ENCODE measurements at places on chromosomes 5 and 9.

DNA sequence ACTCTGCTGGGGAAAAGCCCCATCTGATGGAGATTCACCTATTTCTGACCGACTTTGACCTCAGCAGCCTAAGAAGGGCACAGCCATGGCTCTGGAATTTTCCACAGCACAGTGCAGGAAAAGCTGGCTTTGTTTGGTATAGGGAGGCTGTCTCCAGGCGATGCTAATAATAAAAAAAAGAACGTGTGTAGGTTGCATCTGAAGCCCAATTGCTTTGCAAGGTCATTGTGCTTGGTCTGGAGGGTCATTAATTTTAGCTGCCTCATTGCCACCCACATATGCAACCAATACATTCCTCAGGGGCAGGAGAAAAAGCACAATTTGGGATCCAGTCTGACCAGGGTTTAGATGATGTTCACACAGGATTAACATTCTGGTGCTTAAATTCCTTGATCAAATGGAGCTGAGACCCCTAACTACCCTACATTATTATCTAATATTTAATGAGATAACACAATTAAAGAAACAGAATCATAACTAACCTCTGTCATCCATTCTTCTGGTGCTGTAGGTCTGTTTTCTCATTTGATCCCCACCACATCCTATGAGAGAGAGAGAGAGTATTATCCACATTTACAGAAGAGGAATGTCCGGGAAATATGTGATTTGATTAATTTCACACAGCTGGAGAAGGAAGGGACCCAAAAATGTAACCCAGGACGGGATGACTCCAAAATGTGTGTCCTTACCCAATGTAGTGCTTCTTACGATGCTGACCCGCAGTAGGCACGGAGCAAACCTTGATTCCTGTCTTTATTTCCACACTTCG lies 175.9 kb downstream of the RFK start:
- no peak for DNase-seq

DNA sequence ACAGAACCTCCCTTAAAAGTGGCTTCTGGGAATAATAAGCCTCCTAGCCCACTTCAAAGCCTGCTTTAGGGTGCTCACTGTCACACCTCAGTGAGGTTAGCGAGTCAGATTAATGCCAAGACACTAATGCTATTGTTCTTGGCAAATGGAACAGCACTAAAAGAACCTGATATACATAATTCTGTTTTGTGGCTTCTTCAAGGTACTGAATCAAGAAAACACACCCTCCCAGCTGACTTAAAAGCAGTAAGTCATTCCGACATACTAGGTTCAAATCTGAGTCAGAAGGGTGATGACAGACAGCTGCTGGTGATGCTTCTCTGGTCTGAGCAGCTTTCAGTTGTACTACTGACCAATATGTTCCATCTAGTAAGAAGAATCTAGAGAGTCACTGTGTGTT lies 121.6 kb downstream of the OXCT1 start:
- DNase-seq, result peak; percentile 28

GRCh38 chr9:77019926-77020412 lies 514 bp downstream of the FOXB2 start:
- DNase-seq, result no peak

DNA sequence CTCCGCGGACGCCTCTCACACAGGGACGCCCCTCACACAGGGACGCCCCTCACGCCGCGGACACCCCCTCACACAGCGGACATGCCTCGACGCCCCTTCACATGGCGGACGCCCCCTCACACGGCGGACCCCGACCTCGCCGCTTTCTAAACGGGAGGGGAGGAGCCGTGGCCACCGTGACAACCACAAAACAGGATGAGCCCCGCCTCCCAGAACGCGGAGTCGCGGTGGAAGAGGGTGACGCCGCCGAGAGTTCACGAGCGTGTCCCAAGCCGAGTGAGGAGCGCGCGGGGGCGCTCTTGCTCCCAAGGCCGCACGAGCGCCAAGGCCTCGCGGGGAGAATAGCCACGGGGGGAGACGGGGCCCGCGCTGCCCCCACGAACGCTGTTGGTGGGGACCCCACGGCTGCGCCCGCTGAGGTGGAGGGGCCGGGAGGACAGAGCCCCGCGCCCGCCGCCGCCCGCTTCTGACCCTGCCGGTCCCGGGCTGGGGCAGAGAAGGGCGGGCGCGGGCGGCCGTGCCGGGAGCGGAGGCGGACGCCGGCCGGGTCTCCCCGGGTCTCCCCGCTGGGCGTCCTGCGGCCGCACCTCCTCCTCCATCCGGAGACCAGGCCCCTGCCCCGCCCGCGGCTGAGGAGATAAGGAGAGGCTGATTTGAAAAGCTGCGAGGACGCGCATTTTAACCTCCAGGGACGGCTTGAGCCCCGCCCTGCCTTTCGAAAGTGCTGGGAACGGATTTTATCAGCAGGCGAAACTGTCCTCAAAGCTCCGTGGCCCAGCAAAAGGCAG lies 3.9 kb upstream of the NKD2 start:
- DNase-seq, result no peak

- DNase-seq, result no peak
Observed at GRCh38 chr9:3824581-3824980, 298.8 kb upstream of the RFX3 start.

DNA sequence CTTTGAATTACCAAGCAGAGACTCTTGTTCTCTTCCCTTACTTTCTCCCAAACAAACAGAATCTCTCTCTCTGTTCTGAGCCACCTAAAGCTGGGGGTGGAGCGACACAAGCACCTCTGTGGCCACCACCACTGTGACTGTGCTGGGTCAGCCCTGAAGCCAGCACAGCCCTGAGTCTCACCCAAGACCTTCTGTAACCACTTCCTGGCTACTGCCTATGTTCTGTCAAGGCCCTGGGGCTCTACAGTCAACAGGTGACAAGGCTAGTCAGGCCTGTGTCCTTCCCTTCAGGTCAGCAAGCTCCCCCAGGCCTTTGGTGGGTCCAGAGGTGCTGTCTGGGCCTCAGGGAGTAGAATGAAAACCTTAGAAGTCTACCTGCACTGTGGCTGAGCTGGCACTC lies 26.1 kb upstream of the SLC28A3 start:
- no peak for DNase-seq

- no peak for DNase-seq
Observed at GRCh38 chr5:126921241-126922091, 108.9 kb downstream of the MARCHF3 start.

GRCh38 chr5:82894716-82895115 lies 182.5 kb downstream of the TMEM167A start:
- DNase-seq, result no peak

GRCh38 chr5:79845448-79846197 lies 145.4 kb downstream of the MTX3 start:
- no peak for DNase-seq

GRCh38 chr5:150658699-150659265 lies 2.3 kb upstream of the MYOZ3 start:
- no peak for DNase-seq

GRCh38 chr9:78620764-78621163 lies 323.8 kb downstream of the PSAT1 start:
- DNase-seq, result no peak

- no peak for DNase-seq
Observed at GRCh38 chr5:18159331-18159730, 525.1 kb downstream of the TAF11L14 start.

- no peak for DNase-seq
Observed at GRCh38 chr5:149279661-149280060, 8.0 kb downstream of the AFAP1L1 start.

DNA sequence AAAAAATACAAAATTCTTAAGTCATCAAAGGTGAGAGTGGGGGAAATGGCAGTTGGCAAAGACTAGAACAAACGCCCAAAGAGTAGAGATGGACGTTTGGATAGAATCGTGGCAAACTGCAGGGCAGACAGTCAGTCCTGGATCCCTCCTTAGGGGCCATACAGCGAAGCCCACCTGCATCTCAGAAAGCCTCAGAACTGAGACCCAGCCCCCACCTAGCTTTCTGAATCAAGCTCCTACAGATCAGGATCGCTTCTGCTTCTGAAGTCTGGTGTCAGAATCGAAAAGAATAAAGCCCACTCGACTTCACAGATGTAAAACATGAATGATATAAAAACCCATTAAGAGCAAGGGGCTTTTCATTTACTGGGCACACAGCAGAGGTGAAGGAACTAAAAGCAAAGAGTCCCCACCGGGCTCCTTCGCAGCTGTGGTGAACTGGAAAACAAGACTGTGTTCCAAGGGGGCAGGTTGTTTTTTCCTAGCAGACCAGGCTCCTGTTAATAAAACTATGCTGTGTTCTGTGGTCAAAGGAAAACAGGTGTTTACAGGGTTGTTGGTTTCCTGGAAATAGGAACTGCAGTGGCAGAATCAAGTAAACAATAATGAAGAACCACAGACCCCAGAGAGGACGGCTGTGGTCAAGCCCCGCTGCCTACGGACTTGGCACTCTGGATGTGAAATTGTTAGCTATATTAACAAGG lies 91.8 kb downstream of the TLE1 start:
- no peak for DNase-seq

DNA sequence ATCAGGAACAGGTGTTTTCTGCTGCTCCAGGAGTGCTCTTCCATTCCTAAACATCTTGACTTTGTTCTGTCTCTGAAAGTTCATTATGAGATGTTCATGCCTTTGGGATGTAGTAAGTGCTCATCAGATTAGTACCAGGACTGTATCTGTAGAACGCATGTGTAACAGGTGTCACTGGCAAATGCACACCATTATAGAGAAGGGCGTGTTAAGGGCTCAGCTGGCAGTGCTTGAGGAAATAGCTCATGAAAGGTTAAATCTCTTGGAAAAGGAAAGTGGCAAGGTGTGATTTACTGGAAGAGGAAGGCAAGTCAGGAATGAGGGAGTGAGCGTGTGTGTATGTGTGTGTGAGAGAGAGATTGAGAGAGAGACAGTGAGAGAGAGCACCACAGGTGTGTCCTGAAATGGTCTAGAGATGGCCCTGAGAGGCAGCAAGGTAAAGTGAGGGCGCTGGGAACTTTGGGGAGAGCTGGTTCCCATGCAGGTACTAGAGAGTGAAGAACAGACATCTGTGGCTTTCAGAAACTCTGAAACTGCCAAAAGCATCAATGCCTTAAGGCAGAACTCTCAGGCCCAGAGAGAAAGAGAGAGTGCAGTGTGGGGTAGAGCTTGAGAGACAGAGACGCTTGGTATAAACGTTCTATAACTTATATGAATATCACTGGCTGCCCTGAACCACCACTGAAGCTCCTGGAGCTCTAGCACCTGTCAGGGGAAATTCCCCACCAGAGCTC lies 13.7 kb upstream of the CXCL14 start:
- DNase-seq, result no peak

DNA sequence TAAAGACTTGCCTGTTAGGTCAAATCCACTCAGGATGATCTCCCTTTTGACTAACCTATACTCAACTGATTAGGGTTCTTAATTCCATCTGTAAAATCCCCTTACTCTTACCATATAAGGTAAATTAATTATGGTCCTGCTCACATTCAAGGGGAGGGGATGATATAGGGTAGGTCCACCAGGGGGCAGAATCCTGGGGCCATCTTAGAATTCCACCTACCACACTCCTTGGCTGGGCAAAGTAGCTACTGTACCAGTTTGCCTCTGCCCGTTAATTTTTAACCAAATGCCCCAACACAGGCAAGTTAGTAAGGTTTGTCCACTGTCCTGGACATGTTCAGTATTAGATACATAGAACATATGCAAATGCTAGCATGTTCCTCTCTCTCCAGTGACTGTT lies 262.4 kb downstream of the SEMA5A start:
- no peak for DNase-seq

DNA sequence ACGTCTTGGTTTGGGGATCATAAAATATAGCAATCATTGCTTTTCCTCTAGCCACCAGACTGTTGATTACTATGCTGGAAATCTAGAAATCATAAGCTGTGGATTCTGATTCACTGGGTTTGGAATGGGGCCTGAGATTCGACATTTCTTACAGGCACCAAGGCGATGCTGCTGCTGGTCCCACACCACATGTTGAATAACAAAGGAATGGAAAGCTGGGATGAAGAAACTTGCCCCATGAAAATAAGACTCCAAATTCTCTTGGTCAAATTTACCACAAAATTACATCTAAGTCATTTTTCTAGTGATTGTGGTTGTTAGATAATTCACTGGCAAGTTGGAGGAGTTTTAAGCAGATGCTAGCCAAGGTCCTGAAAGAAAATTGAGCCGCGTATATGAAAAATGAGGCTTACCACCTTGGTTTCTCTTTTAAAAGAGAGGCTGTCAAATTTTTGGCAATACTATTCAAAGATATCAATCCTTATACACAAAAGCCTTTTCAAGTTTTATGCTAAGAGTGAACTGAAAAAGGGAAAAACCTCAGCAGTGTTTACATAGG lies 23.0 kb upstream of the MEIKIN start:
- no peak for DNase-seq

GRCh38 chr9:121825031-121825691 lies 173.7 kb downstream of the DAB2IP start:
- no peak for DNase-seq
